CD14-positive monocyte (primary cell): ENCODE measurements at places on chromosomes 3 and 15. TPM values are rescaled to one million over a fixed set of nuclear protein-coding genes. Genes with fewer than 3 reads are reported as not detected.

Gene DGKG
- polyA plus RNA-seq = 5.3 and 9.2 TPM in 2 replicates

Gene HTR3C
- not detected for polyA plus RNA-seq

Gene HRG
- polyA plus RNA-seq = not detected

Gene LSAMP
- not detected for polyA plus RNA-seq

Gene SCN5A
- polyA plus RNA-seq = not detected

Gene GABRG3
- polyA plus RNA-seq = not detected in 2 replicates

Gene FEZF2
- polyA plus RNA-seq = not detected

Gene ZBED2
- polyA plus RNA-seq = not detected

Gene ACTRT3
- not detected for polyA plus RNA-seq

Gene LPP
- polyA plus RNA-seq = 15.3 TPM
